ENCODE measurements at places on chromosomes 12 and 14.

DNA sequence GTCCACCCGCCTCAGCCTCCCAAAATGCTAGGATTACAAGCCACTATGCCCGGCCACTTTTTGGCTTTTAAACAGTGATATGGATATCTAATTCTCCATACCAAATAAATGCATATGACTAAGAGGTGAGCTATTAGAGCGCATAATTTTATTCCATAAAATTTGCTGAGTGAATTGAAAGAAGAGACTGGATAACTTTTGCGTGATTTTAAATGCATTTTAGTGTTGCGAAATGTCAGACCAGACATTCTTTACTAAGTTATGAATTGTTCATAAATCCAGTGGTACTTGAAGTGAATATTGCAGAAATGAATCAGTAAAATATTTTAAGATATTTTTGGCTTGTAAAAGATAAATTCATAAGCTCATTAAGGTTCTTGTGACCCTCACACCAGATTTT, 50.9 kb upstream of the DIP2B start:
- no peaks in the 10 kb centered on the region for H3K27me3 ChIP-seq
- no peak overlapping the region for H3K27ac ChIP-seq
- no peak for DNase-seq
- peaks cover 60% of the 10 kb centered on the region for H3K36me3 ChIP-seq

DNA sequence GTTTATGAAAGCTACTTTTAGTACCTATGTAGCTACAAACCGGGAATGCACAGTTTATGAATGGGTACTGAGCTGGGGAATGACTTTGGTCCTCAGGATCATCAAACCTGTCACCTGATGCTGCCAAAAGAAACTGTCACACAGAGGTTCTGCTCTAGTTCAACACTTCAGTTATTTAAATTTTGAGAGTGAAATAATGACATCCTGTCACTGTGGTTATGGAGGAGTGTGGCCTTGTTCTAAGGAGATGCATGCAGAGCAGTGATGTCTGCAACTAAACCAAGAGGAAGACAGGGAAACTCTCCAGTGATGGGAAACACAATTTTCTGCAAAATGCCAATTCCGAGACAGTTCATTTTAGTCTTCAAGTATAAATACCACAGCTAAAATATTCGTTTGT, 4.8 kb upstream of the AEBP2 start:
- no peak for DNase-seq
- H3K27me3 ChIP-seq, result peaks cover 24% of the 10 kb centered on the region
- H3K4me3 ChIP-seq, result no peak overlapping the region
- no peaks in the 10 kb centered on the region for H3K4me1 ChIP-seq
- H3K36me3 ChIP-seq, result no peaks in the 10 kb centered on the region
- no peak overlapping the region for H3K27ac ChIP-seq

DNA sequence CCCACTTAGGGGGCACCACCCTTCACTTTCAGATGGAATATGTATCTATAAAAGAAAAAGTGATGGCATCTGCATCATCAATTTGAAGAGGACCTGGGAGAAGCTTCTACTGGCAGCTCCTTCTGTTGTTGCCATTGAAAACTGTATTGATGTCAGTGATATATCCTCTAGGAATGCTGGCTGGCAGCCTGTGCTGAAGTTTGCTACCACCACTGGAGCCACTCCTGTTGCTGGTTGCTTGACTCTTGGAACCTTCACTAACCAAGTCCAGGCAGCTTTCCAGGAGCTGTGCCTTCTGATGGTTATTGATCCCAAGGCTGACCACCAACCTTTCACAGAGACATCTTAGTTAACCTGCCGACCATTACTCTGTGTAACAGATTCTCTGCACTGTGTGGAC, 44.7 kb downstream of the RIMKLB start:
- no peak overlapping the region for H3K4me3 ChIP-seq
- no peak for DNase-seq
- peaks cover 60% of the 10 kb centered on the region for H3K36me3 ChIP-seq

DNA sequence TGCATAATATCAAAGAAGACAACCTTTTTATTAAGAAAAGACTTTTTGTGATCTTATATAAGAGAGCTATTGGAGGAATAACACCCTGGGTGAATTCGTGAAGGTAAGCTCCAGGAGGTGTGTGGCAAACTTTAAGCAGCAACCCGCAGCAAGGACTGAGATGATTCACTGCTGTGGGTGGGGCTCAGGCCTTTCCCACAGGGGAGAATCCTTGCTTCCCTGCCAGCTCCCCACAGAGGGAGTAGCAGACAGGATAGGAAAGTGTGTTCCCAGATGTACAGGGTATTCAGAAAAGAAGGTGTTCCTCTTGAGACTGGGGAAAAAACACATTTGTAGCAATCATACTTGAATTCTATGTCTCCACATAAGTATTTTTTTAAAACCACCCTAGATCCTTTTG, 9.2 kb downstream of the NDUFA12 start:
- H3K27ac ChIP-seq, result no peak overlapping the region
- no peak overlapping the region for H3K4me3 ChIP-seq
- H3K4me1 ChIP-seq, result peaks cover 7% of the 10 kb centered on the region
- no peaks in the 10 kb centered on the region for H3K27me3 ChIP-seq
- peaks cover 46% of the 10 kb centered on the region for H3K36me3 ChIP-seq
- DNase-seq, result no peak

DNA sequence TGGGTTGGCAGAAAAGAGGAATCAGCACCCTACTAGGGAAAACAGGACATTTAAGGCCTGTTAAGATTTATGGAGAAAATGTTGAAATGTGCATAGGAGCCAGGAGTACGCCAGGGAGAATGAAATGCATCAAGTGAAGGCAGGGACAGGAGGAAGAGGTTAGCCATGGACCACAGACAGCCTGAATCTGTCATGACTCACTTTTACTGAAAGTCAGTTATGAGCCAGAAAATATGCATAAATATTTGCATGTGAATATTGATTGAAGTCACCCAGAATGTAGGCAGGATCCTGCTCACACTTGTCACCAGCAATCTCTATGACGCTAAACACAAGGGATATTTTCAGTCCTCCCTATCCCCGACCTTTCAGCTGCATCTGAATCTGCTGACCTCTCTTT, 25.1 kb upstream of the CDK17 start:
- H3K27ac ChIP-seq, result peak overlapping the region; percentile 52
- no peaks in the 10 kb centered on the region for H3K36me3 ChIP-seq
- H3K27me3 ChIP-seq, result no peaks in the 10 kb centered on the region

All from nephron progenitor cell (in vitro differentiated cells).